Coronary artery (tissue), 2 donors: ENCODE measurements at places on chromosomes 5 and 9.

GRCh38 chr5:156593546-156593945, 256.5 kb upstream of the PPP1R2B start:
- no peak for DNase-seq

DNA sequence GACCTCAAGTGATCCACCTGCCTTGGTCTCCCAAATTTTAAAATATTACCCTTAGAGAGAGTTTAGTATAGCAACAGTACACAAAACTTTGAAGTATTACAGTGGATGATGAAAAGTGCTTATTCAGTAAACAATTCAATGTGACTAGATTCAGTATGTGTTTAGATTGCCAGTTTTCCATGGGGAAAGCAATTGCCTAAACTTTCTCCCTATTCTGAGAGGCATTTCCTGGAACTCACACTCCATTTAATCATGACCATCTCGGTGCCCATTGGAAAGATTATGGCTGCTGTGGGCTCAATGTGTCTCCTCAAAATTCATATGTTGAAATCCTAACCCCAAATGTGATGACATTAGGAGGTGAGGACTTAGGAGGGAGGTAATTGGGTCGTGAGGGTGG, 38.9 kb upstream of the MYO10 start:
- DNase-seq = no peak

- no peak for DNase-seq
Observed at GRCh38 chr5:33238826-33239695, 201.7 kb upstream of the TARS1 start.

DNA sequence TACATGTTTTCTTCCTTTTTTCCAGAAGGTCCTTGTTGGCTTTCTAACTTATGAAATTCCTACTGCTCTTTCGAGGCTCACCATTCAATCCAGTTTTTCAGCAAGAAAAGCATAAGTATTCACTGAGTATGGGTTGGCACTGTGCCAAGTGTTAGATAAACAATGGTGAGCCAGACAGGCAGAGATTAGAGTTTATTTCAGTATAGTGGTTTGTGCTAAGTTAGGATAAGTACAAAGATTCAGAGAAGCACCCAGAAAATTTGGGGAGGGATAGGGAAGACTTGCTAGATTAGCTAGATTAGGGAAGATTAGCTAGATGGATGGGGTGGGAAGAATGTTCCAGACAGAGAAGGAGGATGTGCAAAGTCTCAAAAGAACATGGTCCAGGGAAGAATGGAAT, 122.9 kb downstream of the OXCT1 start:
- DNase-seq = no peak

DNA sequence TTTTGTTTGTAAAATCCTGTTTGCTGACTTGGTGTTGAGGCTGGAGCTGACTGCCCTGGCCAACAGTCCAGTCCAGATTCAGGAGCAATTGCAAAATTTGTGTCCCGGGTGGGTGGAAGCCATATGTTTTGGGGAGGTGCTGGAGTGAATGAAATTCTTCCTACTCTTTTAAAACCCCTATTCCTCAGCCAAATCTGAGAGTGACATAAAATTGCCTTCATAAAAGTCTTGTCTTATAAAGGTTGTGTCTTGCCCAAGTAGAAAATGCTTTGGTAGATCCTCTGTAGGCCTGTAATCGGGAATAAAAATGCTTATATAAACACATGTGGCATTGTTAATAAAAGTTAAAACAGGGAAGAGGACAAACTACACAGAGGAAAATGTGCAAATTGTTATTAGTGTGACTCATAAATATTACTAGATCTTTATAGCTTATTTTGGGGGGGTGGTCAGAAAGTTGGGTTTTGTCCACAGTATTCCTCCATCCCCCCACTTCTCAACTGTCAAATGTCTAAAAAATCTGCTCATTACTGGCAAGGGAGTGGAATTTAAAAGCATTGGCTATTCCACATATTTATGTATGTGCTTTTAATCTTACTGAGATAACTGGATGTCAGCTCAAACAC, 45.6 kb downstream of the NNT start:
- DNase-seq = no peak

DNA sequence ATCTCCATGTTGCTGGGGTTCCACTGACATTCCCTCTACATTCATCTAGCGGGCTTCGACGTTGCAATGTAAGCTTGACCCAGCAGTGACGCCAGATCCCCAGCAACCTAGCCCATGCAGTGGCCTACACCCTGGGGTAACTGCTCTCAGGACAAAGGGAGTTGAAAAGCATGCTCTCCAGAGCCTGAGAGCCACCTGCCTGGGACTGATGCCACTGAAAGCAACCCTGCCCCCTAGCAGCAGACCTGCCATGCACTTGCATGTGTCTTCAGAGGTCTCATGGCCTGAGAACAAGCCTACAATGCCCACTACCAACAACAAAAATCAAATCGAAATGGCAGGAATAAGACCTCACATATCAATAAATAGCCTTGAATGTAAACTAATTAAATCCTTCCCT, 330.3 kb downstream of the TRIM36 start:
- no peak for DNase-seq

- DNase-seq = no peak
Observed at GRCh38 chr5:39755986-39756385, 331.2 kb upstream of the DAB2 start.

GRCh38 chr5:89232139-89232603, 349.2 kb upstream of the MEF2C start:
- DNase-seq = no peak

- no peak for DNase-seq
Observed at GRCh38 chr5:158716668-158717067, 383.0 kb downstream of the EBF1 start.

DNA sequence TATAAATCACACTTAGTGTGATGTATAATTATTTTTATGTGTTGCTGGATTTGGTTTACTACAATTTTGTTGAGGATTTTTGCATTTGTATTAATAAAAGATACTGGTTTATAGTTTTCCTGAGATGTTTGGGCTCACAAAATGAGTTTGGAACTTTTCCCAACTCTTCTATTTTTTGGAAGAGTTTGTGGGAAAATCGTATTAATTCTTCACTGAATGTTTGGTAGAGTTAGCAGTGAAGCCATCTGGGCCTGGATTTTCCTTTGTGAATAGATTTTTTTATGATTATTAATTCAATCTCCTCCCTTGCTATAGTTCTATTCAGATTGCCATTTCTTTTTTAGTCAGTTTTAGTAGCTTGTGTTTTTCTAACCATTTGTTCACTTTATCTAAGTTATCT, 201.7 kb upstream of the NFIL3 start:
- DNase-seq = no peak

GRCh38 chr5:17358031-17358430, 140.0 kb upstream of the TAF11L2 start:
- DNase-seq = no peak

DNA sequence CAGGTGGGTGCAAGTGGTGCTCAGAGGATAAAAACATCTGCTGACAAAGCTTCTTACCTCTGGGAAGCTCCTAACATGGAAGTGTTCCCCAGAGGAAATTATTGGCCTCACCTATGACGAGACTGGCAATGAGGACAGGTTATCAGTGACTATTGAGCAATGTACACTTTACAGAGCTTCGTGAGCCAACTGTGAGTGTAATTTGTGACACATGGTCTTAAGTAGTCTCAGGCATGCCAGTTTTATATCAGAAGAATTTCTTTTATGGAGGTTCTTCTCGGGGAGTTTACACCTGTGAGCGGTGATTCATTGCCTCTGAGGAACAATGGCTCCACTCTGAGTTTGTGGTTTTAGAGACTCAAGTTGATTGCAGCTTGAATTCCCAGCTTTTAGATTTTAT, 11.3 kb downstream of the ANKDD1B start:
- DNase-seq = no peak

- DNase-seq = no peak
Observed at GRCh38 chr5:113598926-113599325, 85.4 kb downstream of the YTHDC2 start.

- no peak for DNase-seq
Observed at GRCh38 chr9:72486594-72486955, 34.8 kb upstream of the TMC1 start.

GRCh38 chr9:93315118-93315517, 131.2 kb downstream of the WNK2 start:
- peak; percentile 22 for DNase-seq

- DNase-seq = no peak
Observed at GRCh38 chr5:29005386-29005785, 1967.0 kb upstream of the CDH9 start.

DNA sequence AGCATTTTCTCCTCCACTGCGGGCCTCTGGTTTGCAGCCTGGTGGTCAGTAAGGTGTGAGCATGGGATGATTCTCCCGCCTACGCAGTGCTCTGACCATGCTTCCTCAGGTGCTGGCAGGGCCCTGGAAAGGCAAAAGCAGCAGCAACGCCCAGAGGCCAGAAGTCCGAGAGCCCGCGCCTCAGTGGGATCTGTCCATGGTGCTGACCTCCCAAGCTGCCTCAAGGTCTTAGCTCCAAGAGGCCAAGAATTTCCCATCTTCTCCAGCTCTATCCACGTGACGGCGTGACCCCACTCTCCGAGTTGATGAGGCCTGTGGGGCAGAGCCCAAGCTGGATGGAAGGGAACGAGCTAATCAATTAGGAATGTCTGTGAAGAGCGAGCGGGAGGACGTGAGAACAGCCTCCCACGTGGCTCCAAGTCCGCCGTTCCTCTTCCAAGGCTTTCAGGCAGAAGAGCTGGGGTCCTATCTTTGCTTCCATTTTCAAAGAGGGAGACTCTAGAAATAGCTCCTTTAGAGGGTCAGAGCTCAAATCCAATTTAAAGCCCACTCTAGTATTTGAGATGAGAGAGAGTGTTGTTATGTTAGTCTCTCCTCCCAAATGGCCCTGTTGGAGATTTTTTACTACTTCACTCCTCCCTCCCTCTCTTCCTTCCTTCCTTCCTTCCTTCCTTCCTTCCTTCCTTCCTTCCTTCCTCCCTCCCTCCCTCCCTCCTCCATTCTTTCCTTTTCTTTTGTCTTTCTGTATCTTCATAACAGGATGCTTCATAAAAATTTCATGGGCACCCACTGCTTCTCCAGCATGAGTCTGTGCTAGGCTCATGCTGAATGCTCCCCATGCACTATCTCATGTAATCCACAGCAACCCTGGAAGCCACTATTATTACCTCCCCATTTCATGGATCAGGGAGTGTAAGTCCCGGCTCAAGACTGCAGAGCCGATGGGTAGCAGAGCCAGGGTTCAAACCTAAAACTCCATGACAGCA, 69.3 kb downstream of the OLFM1 start:
- no peak for DNase-seq

GRCh38 chr5:139390639-139391569, 1.2 kb upstream of the MZB1 start:
- DNase-seq = no peak

GRCh38 chr5:131382407-131383395, 118.8 kb downstream of the CDC42SE2 start:
- no peak for DNase-seq

DNA sequence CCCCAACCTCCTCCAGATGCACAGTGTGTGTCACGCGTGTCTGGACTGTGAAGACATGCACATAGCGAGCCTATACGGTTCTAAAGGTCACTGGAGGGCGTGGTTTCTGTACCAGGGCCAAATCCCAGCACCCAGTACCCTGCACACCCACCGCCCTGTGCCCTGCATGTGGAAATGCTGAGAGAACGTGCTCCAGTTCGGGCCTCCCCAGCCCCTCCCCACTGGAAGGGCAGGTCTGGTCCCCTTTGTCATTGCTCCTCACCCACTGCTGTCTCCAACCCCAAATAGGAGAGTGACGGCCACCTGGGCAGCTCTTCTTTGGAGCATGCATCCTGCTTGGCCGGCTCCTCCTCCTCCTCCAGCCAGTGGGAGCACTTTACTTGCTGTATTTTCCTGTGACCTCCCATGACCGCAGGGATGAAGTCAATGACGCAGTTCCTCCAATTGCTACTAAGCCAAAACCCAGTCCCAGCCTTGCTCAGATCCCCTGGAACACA, 116.7 kb downstream of the WNK2 start:
- DNase-seq = peak; percentile 62

- DNase-seq = no peak
Observed at GRCh38 chr5:157303667-157304327, 37.9 kb downstream of the CYFIP2 start.

DNA sequence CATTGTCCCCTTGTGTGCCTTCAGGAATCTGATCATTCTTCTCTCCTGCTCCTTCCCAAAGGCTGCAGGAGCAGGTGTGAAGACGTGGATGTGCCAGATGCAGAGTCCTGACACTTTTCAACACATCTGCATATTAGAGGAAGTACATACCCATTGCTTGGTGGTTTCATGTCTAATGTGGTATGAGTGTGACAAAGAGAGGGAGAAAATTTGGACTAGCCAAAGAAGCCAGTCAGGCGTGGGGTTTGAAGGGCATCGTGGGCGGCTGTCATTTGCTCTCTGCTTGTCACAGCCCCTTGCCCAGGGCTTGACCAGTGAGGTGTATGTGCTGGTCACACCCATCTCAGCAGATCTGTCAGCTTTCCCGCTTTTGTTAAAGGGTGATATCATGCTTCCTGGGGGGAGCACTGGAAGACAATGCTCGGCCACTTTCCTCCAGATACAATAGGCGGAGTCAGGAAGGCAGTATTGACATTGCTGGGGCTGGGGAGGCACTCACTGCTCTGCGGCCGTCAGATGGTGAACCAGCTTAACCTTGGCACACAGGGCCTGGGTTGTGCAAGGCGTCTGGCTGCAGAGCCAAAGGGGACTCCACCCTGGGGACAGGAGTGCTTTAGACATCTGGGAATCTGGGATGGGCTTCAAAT, 8.6 kb downstream of the TEK start:
- peak; percentile 78 for DNase-seq

DNA sequence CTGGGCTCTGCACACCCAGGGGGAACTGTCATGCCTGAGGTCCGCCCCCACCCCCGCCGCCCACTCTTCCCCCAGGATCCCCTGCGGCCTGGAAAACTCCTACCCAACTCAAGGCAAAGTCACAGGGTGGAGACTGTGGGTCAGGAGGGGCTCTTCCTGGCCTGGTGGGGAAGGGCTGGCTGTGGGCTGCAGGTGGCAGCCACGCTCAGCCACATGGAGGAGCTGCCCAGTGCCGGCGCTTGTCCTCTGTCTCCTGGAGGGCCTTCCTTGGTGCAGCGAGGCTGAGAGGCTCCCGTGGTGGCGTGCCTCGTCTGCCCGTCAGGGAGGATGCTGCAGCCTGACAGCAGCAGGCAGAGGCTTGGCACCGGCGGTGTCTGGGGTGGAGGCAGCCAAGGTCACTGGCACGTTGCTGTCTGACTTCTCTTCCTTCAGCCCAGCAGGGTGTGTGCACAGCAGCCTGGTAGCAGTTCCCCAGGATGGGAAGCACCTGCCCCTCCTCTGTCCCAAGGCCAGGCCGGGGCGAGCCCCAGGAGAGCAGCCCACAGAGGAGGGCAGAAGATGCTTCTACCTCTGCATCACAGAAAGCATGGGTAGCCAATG, 78.1 kb downstream of the ADAMTS2 start:
- peak; percentile 74 for DNase-seq

GRCh38 chr9:20568400-20568799, 53.9 kb downstream of the MLLT3 start:
- no peak for DNase-seq
